ENCODE measurements at places on chromosomes 12 and 14.

- no peak for DNase-seq
These were observed 209.6 kb downstream of the CRADD start for GRCh38 chr12:93886533-93887511.

GRCh38 chr12:84874825-84875139 lies 37.8 kb downstream of the SLC6A15 start:
- no peak for DNase-seq

GRCh38 chr12:40203060-40203430 lies 21.8 kb upstream of the LRRK2 start:
- no peak for DNase-seq

DNA sequence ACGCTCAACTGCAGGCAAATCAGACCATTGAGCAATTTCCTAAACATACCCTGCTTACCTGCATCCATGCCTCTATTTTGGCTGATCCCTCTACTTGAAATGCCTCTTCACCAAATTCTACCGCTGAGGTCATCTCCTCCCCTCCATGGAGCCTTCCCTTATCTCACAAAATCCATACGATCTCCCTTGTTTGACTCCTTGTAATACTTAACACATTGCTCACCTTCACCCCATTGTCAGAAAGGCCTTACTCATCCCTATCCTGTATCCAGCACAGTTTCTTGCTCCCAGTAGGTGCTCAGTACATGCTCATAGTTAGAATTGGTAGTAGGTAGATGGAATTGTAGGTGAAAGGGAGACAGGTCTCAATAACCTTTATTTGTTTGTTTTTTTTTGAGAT lies 5.4 kb downstream of the DDN start:
- DNase-seq, result no peak

DNA sequence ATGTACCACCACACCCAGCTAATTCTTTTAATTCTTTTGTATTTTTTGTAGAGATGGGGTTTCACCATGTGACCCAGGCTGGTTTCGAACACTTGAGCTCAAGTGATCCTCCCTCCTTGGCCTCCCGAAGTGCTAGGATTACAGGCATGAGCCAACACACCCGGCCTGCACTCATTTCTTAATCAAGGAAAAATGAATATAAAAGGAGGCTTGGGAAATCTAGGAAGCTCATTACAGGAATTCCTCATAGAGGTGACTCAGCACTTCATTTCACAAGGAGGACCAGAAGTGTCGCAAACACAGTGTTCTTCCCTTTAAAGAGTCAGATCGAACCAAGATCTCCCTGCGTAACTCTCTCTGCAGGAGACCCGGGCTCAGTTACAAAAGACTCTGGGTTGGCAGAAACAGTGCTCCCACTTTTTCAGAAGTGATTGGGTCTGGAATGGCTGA lies 30.3 kb downstream of the NFKBIA start:
- no peak for DNase-seq

All from nephron progenitor cell (in vitro differentiated cells).